RPMI8226 (cell line): ENCODE measurements at places on chromosomes 5 and 9.

DNA sequence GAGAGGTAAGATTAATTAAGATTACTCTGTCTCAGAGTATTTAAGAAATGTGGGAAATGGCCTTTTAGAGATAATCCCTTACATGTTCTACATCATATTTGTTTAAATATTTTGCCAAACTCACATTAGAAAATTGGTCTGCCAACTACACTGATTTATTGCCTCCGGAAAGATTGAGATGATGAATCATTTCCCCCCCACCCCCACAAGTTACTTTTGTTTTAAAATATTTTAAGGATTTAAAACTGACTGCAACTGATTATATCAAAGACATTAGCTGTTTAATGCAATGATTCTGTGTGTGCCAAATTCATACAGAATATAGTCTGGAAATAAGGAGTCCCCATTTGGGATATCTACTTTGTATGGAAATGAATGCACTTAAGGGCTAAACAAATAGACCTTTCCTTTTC lies 674.4 kb downstream of the PRR16 start:
- no peak for DNase-seq

GRCh38 chr5:34737731-34738130 lies 81.6 kb downstream of the RAI14 start:
- no peak for DNase-seq

DNA sequence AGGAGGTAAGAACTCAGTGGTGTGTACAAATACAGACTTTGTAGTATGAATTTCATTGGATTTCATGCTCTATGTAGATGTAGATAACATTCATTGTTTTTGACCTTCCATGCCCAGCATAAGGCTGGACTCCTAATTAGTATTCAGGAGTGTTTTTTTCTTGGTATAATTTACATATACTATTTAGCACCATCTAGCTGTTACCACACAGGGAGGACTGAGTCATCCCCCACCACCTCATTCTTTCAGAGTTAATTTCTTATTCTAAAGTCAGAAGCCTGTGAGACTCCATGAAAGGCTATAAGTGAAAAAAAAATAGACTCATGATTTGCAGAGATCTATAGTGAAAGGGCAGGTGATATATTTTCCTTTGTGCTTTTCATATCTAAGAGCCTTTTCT lies 555.0 kb downstream of the PRR16 start:
- no peak for DNase-seq

DNA sequence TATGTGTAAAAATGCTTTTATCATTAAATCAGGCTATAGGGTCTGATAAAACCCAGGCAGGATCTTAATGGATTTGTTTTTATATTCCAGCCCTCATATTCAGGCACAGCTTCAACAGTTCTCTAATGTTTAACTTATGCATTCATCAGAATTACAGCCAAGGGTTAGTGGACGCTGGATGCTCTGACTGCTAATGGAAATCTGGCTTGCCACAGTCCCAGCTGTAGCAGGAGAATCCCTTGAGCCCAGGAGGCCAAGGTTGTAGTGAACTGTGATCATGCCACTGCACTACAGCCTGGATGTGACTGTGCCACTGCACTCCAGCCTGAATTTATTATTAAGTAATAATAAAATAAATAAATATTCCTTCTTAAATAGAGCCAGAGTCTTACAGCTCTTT lies 98.0 kb downstream of the SLC25A46 start:
- no peak for DNase-seq

- no peak for DNase-seq
These were observed 619.7 kb upstream of the ARRDC3 start for GRCh38 chr5:92002721-92003274.

DNA sequence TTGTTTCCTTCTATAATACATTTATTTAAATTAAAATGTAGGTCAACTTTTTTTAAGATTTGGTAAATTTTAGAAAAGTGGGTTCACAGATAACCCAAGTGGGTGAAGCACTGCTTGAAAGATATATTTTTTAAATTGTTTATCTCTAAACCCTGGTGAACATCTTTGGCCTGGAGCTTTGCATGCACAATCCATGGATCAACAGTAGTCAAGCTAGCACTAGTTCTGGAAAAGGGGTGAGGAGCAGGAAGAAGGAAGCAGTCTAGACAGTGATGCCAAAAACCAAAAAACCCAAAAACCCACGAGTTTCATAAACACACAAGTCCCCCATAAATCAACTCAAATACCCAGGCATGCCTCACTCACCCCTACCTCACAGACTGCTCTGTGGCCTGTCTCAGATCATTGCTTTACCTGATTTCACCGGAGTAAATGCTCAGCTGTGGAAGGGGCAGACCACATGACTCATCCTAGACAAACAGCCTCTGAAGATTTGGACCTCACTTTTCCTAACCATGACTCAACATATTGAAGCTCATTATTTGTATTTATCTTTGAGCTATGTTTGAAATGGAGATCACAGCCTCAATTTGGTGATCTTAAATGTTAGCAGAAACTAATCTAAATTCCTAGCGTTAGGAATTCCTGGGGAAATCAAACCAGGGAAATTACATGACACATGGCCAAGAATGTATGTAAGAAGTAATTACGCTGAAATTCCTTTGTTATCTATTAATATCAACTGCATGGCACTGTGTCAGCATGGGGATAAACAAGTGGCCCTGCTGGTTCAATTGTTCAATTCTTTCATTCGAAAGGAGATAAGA lies 149.6 kb downstream of the ZNF608 start:
- DNase-seq = no peak

- no peak for DNase-seq
These were observed 85.4 kb upstream of the MEGF10 start for GRCh38 chr5:127205147-127205546.

DNA sequence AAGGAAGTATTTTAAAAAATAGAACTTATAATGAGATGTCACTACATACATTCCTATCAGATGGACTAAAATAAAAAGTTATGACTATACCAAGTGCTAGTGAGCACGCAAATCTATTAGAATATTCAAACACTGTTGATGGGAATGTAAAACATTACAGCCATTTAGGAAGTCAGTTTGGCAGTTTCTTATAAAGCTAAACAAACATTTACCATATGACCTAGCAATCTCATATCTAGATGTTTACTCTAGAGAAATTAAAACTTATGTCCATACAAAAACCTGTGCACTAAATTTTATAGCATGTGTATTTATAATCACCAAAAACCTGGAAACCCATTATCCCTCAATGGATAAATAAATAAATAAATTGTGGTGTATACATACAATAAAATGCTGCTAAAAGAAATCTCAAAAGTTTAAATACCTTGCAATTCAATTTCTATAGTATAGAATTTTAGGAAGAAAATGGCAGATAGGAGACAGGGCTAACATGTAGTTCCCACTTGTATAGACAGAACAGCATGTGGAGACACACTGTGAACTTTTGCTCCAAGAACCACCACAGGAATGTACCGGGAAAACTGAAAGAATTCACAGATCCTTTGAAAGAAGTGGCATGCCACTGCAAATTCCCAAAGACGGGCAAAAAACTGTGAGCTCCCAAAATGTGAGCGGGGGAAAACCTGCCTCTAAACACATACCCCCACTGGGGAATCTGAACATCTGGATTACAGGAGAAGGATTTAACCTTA lies 174.6 kb upstream of the SPEF2 start:
- DNase-seq = no peak
